Stimulated activated CD4-positive, alpha-beta T cell treated with anti-CD3 and anti-CD28 coated beads, Interleukin-15, amount 100 ng/mL, for 24 hours (primary cell): ENCODE measurements at places on chromosomes 2 and 18.

DNA sequence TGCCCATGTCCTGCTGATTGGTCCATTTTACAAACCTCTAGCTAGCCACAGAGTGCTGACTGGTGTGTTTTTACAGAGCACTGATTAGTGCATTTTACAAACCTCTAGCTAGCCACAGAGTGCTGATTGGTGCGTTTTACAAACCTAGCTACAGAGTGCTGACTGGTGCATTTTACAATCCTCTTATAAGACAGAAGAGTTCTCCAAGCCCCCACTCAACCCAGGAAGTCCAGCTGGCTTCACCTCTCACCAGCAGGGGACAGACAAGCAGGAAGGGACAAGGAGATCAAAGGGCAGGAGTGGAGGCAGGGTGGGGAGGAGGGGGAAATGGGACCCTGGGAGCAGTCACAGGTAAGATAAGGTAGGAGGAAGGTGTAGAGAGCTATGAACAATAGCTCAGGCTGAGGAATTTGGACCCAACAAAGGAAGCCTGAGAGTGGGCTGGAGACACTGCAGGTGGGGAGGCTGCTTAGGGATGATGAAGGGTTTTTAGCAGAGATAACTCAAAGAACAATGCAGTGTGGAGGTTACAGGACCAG lies 37.1 kb downstream of the SH2D6 start:
- DNase-seq, result no peak

DNA sequence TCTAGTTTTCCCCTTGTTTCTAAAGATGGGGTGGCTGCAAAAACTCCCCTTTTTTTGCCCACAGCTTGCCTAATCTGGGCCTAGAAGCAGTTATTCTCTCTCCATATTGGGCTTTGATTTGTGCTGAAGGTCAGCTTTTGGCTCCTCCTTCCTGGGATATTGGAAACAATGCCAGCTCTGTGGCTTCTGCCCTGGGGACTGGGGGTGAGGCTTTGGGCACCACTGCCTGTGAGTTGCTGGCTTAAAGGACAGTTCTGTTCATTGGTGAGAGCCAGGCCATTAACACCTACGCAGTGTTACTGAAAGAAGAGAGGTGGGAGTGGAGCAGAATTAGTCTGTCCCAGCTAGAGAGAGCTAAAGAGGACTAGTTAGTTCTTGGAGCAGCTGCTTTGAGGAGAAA lies 4.3 kb downstream of the UBXN2A start:
- DNase-seq, result no peak

GRCh38 chr18:40855661-40856060 lies 1099.4 kb upstream of the PIK3C3 start:
- no peak for DNase-seq

- DNase-seq, result no peak
Measured at GRCh38 chr2:28716265-28716865, 35.3 kb upstream of the PPP1CB start.

GRCh38 chr18:52175406-52175805 lies 164.6 kb upstream of the DCC start:
- DNase-seq, result no peak

- DNase-seq, result no peak
Measured at GRCh38 chr2:223732346-223732745, 105.0 kb downstream of the AP1S3 start.
